ENCODE measurements at places on chromosomes 13 and 19.

GRCh38 chr13:28728642-28729041 is 9.9 kb upstream of the SLC46A3 start:
- no peak for DNase-seq

- no peak for DNase-seq
Observed at GRCh38 chr19:31290931-31291590, 58.2 kb downstream of the TSHZ3 start.

DNA sequence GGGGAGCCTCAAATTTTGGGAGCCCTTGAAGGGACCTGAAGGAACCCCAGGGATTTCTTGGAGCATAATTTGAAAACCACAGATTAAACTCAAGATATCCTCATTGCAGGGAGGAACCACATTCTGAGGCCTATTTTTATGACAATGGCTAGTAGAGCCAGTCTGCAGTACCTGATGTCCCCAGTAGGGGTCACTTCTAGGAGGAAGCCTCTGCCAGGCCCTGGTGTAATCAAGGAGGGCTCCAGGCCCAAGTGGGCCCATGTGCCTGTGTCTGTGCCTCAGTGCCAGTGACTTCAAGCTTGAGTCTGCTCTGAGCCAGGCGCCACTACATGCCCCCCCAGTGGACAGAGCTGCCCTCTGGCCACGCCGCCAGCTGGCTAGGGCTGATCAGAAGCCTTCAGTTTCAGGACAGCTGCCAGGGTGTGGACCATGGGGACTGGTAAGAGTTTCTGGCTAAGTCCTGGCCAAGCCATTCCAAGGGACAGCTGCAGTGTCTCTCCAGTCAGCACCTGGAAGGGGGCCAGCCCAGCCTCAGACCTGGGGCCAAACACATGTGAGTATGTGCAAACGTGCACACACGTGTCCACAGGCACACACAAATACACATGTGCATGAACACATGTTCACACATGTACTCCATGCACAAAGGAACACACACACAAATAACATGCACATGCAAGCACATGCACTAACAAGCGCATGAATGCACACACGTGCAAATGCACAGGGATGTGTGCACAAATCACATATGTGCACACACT is 20.5 kb upstream of the SLC7A10 start:
- DNase-seq = peak; percentile 26

- DNase-seq = peak; percentile 90
Observed at GRCh38 chr19:1882089-1882785, 3.1 kb downstream of the ABHD17A start.

DNA sequence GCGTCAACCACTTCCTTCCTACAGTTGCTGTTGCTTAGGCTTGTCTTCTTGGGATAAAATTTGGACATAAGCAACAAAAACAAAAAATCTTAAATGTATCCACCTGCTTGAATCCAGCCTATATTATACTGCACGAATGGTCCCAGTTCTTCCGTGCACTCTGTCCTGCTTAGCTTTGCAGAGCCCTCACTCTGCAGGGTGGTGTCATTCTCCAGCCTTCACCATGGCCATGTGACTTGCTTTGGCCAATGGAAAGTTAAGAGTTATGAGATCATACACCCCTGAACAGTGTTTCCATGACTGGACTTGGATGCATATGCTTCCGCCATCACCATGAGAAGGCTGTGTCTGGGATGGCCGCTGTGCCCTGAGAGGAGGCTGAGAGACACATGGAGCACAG is 27.4 kb upstream of the SACS start:
- no peak for DNase-seq

DNA sequence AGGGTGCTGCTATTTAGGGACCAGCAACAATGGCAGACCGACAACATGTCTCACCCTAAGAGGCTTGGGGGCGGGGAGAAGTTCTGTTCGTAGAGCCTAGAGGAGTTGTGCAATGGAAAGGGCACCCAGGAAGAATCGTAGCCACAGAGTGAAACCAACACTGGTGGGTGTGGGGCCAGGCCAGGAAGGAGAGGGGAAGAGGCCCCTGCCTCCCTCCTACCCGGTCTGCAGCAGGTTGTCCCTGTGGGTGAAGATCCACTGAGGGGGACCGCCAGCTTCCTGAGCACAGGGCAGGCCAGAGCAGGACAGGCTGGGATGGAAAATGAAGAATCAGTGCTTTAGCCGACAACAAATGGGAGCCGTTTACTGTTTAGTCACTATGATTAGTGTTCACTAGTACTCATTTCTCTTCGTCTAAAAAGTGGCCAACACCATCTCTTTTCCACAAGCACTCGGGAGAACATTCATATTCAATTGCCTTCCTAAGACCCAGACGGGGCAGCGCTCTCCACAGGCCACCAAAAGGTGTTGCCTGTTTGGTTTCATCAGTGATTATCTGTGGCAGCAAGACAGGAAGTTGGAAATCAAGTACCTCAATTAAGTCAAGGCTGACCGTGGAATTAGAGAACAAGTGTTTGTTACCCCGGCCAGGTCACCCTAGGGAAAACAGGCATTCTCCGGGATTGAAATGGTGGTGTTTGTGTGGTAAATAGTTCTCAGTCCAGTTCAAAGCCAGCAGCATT is 1.1 kb upstream of the ATP11A start:
- peak; percentile 70 for DNase-seq

DNA sequence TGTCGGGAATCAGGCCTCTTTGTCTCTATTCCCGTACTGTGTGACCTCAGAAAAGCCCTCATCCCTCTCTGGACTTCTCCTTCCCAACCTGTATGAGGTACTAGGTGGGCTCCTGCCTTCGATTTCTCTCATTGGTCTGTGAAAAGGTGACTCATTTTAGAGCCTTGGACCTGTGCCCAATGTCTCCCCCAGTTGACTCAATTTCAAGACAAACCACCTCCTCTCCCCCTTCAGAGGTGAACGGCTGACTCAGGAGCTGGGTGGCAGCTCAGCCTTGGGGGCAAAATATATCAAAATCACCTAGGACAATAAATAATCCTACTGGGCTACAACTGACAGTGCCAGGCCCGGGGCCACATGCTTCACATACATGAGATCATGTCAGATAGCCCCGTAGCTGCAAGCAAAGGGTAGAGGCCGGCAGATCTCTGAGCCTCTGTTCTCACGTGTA is 630 bp downstream of the COQ8B start:
- peak; percentile 83 for DNase-seq

DNA sequence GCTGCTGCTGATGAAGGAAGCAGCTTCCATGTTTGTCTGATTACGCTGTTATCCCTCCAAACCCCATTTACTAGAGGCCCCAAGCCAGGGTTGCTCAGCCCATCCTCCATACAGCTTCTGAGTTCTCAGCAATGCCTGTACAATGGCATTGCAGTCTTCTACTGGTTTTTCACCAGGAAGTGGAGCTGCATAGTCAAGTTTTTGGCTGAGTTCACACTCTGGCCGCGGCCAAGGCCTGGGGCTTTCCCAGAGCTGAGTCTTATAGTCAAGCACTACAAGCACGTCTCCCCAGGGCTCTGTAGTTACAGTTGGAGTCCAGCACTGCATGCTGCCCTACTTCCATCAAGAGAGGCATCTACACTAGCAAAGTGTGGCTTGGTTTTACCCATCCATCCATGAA is 182.5 kb downstream of the POU4F1 start:
- no peak for DNase-seq

GRCh38 chr13:73482556-73482955 is 423.8 kb downstream of the KLF5 start:
- DNase-seq = no peak

- no peak for DNase-seq
Observed at GRCh38 chr19:2210987-2211740, 25.0 kb downstream of the PLEKHJ1 start.

DNA sequence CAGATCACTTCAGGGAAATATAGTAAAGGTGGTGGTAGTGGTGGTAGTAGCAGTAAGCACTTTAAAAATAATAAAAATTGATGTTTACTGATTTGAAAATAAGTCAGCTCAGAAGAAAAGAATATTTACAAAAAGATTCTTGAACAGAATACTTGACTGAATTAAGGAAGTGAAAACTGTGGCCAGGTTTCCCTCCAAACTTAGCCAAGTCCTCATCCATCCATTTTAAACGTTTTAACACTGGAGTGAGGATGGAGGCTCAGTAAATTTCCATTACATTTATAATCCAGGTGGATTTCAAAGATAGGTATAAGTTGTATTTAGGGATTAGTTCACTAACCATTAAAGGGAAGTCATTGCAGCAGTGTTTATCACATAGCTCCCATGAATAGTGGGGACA is 221.5 kb downstream of the RGCC start:
- no peak for DNase-seq

DNA sequence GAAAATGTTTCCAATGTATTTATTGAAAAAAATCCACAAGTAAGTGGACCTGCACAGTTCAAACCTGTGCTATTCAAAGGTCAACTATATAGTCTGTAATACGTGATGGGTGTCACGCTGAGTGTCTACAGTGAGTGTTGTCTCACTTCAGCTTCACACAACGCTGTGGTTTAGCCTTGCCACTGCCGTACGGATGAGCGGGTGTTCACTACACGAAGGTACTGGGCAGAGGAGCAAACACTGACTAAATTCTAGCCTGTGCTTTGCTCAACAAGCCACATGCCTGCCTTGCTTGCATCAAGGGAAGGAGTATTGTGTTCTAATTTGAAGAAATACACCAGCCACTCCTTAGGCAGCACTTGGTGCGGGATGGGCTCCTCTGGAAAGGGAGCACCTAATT is 3.4 kb upstream of the FFAR3 start:
- no peak for DNase-seq

- no peak for DNase-seq
Observed at GRCh38 chr19:51079481-51080110, 3.1 kb downstream of the KLK14 start.

GRCh38 chr13:91383836-91384235 is 14.6 kb upstream of the GPC5 start:
- DNase-seq = no peak

- no peak for DNase-seq
Observed at GRCh38 chr19:45814166-45814780, 835 bp downstream of the RSPH6A start.

DNA sequence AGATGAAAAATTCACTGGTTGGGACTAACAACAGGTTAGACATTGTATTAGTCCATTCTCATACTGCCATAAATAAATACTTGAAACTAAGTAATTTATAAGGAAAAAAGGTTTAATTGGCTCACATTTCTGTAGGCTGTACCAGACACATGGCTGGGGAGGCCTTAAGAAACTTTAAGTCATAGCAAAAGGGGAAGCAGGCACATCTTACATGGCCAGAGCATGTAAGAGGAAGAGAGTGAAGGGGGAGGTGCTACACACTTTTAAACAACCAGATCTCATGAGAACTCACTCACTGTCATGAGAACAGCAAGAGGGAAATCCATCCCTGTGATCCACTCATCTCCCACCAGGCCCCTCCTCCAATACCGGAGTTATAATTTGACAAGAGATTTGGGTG is 125.9 kb downstream of the SUCLA2 start:
- no peak for DNase-seq

DNA sequence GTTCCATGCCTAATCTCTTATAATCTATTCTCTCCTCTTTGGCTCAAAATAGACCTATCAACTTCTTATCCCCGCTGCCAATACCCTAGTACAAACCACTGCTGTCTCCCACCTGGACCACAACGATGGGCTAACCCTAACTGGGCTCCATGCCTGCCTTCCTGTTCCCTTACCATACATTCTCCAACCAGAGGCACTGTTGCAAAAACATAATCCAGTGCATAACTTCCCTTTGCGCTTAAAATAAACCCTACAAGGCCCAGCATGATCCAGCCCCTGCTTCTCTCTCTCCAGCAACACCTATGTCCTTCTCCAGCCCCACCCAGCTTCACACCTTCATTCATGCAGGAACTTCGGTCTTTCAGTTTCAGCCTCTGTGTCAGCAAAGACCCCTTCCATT is 27.4 kb upstream of the CEBPA start:
- DNase-seq = no peak

GRCh38 chr19:1206864-1207450 is 1.4 kb downstream of the STK11 start:
- peak; percentile 39 for DNase-seq

DNA sequence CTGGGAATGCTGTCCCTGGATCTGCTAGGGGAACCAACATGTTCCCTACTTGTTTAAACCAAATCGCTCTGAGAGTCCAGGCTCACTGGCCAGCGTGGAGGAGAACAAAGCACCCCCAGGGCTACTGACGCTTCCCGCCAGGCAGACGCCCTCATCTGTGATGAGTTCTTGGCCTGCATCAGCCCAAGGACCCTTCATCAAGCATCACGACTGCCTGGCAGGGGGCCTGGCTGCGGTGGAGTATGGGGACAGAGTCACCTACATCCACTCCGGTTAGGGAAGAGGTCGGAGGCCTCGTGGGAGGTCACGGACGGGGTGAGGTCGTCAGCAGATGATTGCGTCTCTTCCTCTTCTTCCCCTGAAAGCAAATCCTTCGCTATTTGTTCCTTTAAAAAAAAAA is 17.7 kb downstream of the MIER2 start:
- no peak for DNase-seq

DNA sequence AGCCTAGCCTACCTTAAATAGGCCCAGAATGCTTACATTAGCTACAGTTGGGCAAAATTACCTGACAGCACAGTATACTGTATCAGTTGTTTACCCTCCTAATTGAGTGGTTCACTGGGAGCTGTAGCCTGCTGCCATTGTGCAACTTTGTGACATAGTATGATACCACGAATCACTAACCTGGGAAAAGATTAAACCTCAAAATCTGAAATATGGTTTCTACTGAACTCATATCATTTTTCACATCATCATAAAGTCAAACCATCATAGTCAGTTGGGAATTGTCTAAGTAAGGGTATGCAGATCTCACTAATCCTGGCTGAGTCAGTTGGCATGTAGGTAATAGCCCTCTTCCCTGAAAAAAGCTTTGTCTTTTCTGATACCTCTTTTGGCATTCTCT is 9.2 kb downstream of the PAN3 start:
- peak; percentile 23 for DNase-seq

GRCh38 chr13:111115965-111116521 is 933 bp downstream of the ARHGEF7 start:
- DNase-seq = no peak

DNA sequence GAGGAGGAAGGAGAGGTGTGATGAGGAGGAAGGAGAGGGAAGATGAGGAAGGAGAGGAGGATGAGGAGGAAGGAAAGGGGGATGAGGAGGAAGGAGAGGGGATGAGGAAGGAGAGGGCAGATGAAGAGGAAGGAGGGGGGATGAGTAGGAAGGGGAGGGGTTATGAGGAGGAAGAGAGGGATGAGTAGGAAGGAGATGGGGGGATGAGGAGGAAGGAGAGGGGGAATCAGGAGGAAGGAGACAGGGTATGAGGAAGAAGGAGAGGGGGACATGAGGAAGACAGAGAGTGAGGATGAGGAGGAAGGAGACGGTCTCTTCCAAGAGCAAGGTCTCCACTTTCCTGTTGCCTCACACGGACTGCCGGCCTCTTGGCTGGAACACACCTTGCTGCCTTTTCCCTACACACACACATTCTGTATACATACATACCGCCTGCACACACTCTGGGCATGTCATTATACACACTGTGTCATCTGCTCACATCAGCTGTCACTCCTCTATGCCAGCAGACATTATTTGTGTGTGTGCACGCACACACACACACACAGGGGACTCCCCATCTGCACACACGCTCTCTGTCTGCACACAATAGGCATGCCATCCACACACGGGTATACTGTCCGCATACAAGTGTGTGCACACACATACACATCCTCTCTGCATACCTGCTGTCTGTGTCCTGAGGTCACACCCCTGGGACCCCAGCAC is 11.1 kb upstream of the VSTM2B start:
- no peak for DNase-seq

GRCh38 chr19:17450264-17451075 is 2.0 kb upstream of the TMEM221 start:
- peak; percentile 72 for DNase-seq
